ENCODE measurements at places on chromosomes 5 and 9.

DNA sequence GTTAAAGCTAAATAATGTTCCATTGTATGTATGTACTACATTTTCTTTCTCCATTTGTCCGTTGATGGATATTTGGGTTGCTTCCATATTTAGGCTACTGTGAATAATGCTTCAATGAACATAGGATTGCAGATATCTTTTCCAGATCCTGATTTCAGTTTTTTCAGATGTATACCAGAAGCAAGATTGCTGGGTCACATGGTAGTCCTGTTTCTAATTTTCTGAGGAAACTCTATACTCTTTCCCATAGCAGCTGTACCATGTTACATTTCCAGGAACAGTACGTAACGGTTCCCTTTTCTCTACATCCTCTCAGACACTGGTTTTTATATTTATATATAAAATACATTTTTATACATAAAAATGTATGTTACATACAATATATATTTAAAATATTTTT is 121.8 kb downstream of the GCNT1 start:
- DNase-seq, result no peak

- DNase-seq, result no peak
Measured at GRCh38 chr5:17666726-17667235, 32.5 kb downstream of the TAF11L14 start.

DNA sequence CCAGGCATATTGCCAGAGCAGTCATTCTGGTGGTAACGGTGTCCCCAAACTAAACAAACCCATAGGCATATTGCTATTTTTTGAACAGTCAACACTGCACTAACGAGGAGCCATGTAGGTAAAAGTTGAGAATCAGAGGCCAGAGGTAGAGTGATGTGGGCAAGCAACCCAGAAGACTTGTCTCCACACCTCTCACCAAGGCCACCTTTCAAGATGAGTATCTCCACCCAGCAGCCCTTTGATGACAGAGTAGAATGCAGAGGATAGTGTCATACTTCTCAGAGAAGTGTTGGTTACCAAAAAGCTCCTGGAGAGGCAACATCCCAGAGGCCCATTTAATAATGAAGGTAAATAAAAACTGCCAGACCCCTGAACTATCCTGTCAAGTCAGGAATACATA is 63.9 kb downstream of the FCHO2 start:
- DNase-seq, result no peak

GRCh38 chr9:124014956-124015660 is 3.5 kb downstream of the LHX2 start:
- no peak for DNase-seq

- DNase-seq, result no peak
Measured at GRCh38 chr5:150672237-150672883, 11.3 kb downstream of the MYOZ3 start.

- no peak for DNase-seq
Measured at GRCh38 chr5:31952067-31952466, 222.1 kb downstream of the GOLPH3 start.

- DNase-seq, result no peak
Measured at GRCh38 chr9:104527109-104527508, at the start of gene OR13C4. OR13C4 (minus strand) TSS chr9:104527209; CDS start chr9:104527209, 0 bp downstream.

DNA sequence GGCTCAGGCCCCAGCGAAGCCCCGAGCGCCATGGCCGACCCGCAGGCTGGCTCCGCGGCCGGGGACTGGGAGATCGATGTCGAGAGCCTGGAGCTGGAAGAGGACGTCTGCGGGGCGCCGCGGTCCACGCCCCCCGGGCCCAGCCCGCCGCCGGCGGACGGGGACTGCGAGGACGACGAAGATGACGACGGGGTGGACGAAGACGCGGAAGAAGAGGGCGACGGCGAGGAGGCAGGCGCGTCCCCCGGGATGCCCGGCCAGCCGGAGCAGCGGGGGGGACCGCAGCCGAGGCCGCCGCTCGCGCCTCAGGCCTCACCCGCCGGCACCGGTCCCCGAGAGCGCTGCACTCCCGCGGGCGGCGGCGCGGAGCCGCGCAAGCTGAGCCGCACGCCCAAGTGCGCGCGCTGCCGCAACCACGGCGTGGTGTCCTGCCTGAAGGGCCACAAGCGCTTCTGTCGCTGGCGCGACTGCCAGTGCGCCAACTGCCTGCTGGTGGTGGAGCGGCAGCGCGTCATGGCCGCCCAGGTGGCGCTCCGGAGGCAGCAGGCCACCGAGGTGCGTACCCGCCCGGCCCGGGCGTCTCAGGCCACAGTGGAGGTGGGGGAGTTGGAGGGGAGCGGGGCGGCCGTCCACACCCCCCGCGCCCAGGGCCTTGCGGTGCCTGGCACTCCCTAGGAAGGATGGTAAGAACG is 1.6 kb downstream of the DMRT2 start:
- no peak for DNase-seq

DNA sequence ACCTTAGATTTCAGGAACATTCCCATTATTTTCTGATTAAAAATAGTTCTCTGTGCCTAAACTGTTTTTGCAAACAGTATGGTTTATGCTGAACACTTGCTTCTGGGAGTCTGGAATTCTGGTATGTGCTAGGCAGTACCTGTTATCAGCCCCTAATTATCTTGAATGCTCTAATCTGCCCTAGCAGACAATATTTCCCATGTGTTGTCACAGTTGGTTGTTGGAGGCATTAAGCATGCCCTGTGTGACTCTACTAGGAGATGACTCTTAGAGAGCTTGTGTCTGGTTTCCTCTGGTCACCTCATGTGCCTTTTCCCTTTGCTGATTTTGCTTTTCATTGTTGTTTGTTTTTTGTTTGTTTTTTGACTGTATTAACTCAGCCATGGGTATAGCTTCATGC is 36.6 kb downstream of the UHRF2 start:
- no peak for DNase-seq

DNA sequence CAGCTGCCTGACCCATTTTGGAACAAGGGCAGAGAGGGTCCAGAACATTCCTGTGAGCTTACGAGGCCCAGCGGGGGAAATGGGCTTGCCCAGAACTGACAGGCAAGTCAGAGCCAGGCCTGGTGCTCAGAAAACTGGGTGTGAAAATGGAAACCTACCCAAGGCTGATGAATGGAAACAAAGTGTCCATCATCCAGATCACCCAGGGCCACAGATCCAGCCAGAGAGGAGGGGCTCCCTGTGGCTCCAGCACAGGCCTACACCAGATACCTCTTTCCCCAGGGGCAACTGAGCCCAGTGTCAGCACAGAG is 3.1 kb downstream of the CLTB start:
- no peak for DNase-seq

DNA sequence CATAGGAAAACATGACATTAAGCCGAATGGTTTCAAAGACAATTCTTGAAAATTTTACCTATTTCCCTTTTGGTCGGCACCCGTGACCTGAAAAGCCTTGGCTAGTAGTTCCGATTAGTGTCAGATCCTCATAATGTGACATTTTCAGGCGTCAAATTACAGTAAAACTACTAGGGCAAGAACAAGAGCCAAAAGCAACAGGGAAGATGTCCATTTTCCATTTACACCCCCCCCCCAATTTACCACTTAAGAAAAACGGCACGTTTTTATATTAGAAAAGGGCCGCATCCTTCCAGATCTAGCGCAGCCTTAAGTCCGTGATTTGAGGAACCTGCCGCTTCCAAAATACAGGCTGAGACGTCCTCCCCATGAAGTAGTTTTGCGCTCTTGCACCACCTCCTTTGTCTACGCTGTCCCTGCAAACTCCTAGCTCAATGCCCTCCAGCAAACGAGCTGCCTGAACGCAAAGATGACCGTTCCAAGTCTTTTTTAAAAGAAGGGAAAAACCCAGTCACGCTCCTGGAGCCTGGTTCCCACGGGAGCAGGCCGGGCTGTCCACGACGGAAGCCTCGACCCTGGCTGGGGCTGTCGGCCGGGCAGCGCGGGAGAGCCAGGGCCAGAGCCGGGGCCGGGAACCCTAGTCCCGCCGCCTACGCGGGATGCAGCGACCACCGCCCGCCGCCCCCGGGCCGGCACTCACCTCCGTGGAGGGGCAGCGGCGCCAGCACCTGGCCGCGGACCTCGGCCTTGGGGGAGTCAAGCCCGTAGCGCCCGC is 616 bp downstream of the RNF130 start:
- peak; percentile 27 for DNase-seq

- no peak for DNase-seq
Measured at GRCh38 chr5:55231029-55231918, 2.1 kb downstream of the CCNO start.

DNA sequence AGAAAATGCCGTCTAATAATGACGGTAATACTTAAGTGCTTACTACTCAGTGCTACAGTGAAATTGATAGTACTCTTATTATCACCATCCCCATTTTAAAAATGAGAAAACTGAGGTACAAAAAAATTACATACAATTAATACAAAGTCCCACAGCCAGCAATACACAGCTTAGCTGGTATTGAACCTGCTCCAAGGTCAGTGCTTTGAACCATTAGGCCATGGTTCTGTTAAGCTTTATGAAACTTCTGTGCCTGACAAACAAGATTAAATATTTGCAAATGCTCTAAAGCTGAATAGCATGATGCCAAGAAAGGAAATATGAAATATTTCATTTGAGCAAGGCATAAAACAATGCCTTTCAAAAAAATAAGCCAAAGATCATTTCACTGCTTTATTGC is 357.2 kb downstream of the ARRDC3 start:
- DNase-seq, result no peak

GRCh38 chr5:68953875-68954617 is 139.8 kb upstream of the SLC30A5 start:
- peak; percentile 14 for DNase-seq

DNA sequence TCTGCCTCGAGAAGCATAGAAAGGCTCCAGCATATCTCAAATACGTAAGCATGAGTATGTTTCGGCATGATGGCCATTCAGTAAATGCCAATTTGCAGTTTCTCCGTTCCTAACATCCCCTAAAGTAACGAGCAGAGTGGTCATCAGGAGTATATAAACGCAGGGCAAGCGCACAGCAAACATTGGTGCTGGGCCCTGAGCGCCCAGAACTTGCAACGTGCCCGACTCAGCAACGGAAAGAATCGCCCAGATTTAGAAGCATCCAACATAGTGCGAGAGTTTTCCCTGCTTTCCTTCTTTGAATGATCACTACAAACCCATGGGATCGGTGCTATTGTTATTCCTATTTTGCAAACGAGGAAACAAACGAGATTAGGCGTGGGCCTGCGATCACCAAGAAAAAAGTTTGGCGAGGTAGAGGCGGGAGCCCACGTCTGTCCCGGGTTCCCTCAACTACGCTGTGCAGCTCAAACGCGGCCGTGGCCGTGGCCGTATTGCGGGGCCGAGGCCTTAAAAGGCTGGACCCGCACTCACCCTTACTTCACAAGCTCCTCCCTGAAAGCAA is 505 bp downstream of the RPS14 start:
- no peak for DNase-seq

GRCh38 chr5:126138281-126138931 is 284.8 kb upstream of the GRAMD2B start:
- DNase-seq, result no peak

DNA sequence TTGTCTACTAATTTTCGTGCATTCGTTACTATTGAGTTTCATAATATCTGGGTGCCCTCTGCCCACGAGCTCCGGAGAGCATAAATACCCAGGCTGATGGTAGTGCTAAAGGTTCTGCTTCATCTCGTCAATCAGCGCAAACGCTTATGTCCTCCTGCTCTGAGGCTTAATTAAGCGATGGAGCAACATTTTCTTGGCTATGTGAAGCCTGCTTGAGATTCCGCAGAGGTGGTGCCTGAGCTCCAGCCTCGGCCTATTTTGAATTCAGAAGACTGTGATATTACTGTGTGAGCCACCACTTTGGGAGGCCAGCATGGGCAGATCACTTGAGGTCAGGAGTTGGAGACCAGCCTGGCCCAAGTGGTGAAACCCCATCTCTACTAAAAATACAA is 44.8 kb downstream of the ANXA2R start:
- DNase-seq, result no peak

- no peak for DNase-seq
Measured at GRCh38 chr5:58258984-58259684, 200.8 kb downstream of the PLK2 start.

DNA sequence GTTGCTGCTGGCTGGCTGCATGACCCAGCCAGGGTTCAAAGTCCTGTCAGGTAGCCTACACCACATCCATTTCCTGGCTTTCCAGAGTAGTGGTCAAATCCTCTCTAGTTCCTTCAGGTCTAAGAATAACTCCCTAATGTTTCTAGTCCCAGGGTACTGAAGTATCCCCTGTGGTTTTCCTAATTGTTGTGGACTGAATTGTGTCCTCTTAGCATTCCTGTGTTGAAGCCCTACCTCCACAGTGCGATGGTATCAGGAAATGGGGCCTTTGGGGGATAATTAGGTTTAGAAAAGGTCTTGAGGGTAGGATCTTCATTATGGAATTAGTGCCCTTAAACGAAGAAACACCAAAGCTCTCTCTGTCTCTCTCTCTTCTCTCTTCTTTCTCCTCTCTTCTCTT is 191.8 kb upstream of the CCNG1 start:
- DNase-seq, result no peak

- no peak for DNase-seq
Measured at GRCh38 chr9:133664173-133665050, 28.2 kb downstream of the DBH start.

GRCh38 chr9:111023128-111023527 is 15.1 kb downstream of the LPAR1 start:
- no peak for DNase-seq

DNA sequence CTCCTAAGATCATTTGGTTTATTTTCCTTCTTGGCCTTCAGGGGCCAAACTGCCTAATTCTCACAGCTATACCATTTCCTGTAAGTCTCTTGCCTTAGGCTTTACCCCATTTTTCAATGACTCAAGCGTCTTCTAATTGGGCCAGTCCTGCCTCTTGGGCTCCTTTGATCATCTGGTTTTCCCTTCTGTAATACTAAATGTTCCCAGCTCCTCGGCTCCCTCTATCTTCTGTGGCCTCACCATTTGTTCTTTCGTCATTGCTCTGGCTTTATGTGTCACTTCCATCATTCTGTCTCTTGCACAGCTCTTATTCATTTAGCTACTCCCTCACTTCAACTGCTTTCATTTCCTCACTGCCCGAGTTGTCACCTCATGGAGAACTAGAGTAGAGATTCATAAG is 14.5 kb upstream of the SPINK7 start:
- DNase-seq, result no peak

DNA sequence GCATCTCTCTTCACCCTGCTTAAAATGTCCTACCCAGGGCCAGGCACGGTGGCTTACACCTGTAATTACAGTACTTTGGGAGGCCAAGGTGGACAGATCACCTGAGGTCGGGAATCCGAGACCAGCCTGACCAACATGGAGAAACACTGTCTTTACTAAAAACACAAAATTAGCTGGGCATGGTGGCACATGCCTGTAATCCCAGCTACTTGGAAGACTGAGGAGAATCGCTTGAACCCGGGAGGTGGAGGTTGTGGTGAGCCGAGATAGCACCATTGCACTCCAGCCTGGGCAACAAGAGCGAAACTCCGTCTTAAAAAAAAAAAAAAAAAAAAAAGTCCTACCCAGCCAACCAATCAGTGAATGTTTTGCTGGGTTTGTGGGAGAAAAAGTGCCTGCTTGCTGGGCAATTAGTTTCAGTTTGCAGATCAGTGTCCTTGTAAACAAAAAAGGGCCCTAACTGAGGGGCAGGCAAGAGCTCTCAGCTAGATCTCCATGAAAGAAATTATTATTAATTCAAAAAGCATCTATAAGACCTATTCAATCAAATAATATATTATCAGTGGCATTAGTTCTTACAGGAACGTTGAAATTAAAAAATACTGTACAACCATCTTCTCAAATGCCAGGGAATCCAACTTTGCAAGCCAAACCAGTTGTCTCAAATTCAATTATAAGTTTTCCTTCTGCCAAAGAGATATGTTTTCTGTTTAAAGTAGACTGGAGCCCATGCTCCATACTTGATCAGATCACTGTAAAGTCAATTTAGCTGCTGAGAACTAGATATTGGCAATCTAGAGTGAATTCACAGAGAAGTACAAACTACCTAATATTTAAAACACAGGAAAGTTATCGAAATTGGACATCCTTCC is 3.9 kb downstream of the MEGF9 start:
- no peak for DNase-seq

- no peak for DNase-seq
Measured at GRCh38 chr5:111439473-111440075, 72.8 kb downstream of the STARD4 start.
